Naive thymus-derived CD8-positive, alpha-beta T cell (primary cell): ENCODE measurements at places on chromosomes 12 and 14. TPM values are rescaled to one million over a fixed set of nuclear protein-coding genes. Genes with fewer than 3 reads are reported as not detected.

SIX4 gene
- total RNA-seq, result not detected

ABCC9 gene
- total RNA-seq, result not detected

PIWIL1 gene
- total RNA-seq, result not detected

DNAH10 gene
- total RNA-seq, result 0.30 TPM

GRCh38 chr12:122813310-122813713 is 21.9 kb upstream of the HIP1R start:
- no peak for DNase-seq

- DNase-seq, result no peak
Measured at GRCh38 chr12:5348057-5348456, 83.9 kb upstream of the NTF3 start.

DNA sequence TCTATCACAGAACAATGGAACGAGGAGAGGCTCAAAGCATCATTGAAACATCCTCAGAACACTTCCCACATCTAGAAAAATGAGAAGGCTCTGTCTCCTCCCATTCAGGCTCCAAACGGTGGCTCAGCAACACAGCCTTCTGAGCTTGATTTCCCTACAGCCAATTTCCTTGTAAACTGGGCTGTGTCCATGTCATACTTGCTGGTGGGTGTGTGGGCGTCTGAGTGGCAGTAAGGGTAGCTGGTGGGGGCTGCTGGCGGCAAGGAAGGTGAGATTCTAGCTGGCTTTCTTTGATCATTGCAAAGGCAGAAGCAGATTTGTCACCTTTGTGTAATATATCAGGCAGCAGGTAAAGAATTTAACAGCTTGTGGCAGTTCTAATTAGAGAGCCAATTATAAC is 163.7 kb downstream of the CALM1 start:
- no peak for DNase-seq

GRCh38 chr14:55599250-55599879 is 19.4 kb downstream of the KTN1 start:
- no peak for DNase-seq

- DNase-seq, result no peak
Measured at GRCh38 chr14:70183991-70184390, 4.8 kb downstream of the SLC8A3 start.

DNA sequence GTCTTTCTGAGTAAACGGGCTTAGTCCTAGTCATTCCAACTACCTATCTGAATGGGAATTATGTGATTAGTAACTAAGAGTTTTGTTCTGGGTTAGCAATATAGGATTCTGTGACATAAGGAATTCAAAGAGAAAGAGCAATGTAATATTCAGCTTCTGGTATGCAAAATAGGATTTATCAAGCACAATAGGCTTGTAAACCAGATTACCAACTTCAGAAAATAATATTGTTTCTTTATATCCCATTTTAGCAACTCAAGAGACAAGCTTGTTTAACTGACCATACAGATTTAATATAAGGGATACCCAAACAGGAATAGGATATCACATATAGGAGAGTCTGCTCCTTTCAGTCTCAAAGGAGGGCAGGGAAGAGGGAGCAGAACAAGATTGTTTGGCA is 240.9 kb downstream of the CEP128 start:
- no peak for DNase-seq

- no peak for DNase-seq
Measured at GRCh38 chr14:26855077-26855753, 257.4 kb upstream of the NOVA1 start.

GRCh38 chr14:32372154-32372553 is 43.1 kb downstream of the AKAP6 start:
- no peak for DNase-seq

DNA sequence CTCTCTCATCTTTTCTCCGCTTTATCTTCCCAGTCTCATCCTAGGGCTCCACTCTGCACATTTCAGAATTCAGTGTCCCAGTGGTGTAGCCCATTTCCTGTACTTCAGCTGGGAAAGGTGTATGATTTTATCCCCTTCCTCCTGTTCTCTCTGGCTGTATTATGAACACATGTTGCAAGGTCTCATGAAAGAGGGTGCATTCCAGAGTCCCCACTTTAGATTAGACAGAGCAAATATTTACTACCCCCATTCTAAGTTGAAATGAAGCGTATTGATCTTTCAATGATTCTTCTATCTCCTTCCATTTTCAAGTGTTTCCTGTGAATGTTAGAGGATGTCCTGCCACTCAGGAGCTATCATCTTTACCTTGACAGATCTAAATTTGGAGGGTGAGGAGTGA is 123.2 kb downstream of the WIF1 start:
- no peak for DNase-seq

- DNase-seq, result no peak
Measured at GRCh38 chr12:68667896-68668295, 18.9 kb upstream of the NUP107 start.

GRCh38 chr12:29818916-29819623 is 35.3 kb upstream of the TMTC1 start:
- DNase-seq, result no peak

DNA sequence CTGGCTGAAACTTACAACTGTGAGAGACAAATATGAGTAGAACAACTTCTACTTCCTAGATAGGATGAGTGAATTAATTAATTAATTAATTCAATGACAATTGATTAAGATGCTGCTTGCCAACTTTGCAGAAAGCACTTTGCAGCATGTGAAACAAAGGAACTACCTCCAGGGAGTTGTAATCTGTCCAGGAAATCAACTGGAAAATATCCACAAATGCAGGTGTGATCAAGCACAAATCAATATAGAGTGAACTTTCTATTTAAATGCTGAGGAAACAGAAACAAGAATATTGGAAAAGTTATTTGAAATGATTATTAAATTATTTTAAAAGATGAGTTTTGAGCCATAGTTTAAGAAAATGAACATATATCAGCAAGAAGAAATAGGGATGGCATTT is 163.9 kb upstream of the ARID2 start:
- DNase-seq, result no peak
